ENCODE measurements at places on chromosomes 11 and 22.
A peak's percentile ranks its signal among the peaks of the same experiment; 100 is the strongest.

DNA sequence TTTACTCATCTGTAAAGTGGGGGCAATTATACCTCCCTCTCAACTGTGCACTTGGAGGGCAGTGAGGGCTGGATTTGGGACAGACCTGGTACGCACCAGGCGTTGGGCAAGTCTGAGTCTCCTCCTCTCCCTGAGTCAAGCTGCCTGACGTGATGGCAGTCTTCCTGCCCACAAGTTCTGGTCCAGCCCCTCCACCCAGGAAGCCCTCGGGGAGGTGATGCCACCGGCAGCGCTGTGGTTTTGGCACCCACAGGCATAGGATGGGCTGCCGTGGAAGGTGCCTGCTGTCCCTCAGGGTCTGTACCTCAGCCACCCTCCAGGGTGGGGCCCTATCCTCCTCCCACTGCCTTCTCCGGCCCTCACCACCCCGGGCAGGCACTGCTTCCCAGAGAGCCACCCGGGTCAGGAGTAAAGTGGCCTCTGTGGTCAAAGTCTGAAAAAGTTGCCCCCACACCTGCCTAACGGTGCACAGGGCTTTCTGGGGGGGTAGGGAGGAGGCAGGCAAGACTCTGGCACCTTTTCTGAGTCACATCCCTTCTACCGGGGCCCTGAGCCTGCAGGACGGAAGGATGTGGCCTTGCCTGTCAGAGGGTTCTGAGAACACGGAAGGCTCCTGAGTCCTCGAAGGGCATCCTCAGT, 6.5 kb upstream of the APOBEC3H start:
- DNase-seq: no peak

DNA sequence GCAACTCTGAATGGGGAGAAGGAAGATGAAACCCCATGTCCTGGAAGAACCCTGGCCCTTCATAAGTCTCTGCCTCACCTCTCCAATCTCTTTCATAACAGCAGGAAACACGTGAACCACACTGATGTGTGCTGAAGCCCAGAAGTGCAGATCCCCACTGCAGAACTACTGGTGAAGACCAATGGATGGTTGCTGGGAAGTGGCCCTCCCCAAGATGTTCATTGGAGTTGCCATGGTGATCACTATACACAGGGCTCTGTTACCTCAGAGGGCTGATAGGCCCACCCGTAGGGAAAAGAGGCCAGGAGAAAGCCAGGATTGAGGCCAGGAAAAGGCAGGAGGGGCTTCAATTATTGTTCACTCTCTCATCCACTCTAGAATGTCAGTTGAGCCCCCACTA, 11.6 kb downstream of the TST start:
- DNase-seq: no peak

DNA sequence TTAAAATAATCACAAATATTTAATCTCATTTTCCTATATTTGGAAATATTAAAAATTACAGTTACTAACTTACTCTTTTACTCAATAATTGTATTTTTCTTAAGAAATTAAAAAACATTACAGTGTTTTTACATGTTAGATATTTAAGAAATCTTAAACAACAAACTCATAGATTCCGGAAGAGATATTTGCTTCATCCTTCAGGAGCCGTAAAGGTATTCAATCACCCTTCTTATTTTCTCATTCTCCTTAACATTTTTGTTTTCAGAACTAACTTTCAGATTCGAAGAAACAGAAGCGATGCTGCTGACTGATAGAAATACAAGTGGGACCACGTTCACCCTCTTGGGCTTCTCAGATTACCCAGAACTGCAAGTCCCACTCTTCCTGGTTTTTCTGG, at the start of gene OR5D18:
Gene OR5D18, plus strand, starts transcription at position 301 of the 400 bp plus-strand sequence. Its CDS starts 0 bp downstream, at position 301.
- DNase-seq: no peak

GRCh38 chr11:65150509-65151299, 16.4 kb upstream of the SYVN1 start:
- peak; percentile 98 for DNase-seq

GRCh38 chr11:56848141-56848809, 99.8 kb upstream of the OR9G4 start:
- no peak for DNase-seq
